ENCODE measurements at places on chromosomes 3 and 15.

DNA sequence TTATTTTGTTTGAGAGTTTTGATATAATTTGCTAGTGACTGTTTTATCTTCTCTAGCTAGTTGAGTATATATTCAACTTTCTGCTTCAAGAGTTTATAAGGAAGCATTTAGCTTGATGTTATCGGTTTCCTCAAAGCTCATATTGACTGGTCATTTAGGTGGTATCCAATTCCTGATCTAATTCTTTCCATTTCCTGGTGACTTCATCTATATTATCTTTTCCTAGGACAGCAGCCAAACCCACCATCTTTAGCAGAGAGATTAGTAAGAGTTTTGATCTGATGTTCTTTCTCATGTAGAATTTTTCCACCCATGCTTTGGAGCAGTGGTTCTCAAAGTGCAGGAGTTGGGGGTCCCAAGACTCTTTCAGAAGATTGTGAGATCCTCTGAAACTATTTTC lies 148.6 kb upstream of the STT3B start:
- DNase-seq: no peak

DNA sequence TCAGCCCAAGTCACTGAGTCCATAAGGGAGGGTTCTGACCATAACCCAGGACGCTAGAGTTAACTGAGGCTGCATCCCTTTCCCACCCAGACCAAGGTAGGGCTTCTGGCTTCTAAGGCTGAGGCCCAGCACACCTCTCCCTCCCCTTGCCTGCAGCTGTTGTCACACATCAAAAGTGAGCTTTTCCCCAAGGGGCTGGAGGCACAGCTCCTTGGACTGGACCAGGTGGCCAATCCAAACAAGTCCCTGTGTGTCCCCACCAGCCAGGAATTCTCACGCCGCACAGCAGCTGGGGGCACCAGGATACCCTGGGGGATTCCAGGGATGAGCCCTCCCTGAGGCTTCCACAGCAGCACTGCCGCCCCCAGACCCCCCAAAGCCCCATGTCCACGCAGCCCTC lies 22.3 kb upstream of the ISLR2 start:
- no peak for DNase-seq

GRCh38 chr3:65669163-65669875 lies 369.4 kb downstream of the MAGI1 start:
- DNase-seq: no peak

DNA sequence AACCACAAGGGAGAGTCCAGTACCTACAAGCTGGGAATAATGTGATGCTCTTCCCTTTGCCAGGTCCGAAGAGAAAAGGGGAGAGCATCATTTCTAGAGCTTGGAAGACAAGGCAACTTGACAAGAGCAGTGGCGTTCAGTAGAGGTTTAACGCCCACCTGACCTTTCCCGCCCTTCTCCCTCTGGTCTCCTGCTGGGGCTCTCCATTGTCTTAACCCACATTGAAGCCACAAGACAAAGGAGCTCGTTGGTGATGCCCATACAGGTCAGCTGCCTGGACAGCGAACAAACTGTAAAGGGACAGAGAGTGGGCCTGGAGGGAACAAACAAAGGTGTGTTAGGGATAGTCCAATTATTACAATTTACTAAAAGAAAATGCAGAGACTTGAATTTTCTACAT lies 13.1 kb upstream of the DUT start:
- DNase-seq: no peak

GRCh38 chr3:8622873-8623691 lies 21.5 kb downstream of the SSUH2 start:
- peak; percentile 89 for DNase-seq

- no peak for DNase-seq
Observed at GRCh38 chr3:9204253-9204992, 45.0 kb downstream of the SRGAP3 start.

DNA sequence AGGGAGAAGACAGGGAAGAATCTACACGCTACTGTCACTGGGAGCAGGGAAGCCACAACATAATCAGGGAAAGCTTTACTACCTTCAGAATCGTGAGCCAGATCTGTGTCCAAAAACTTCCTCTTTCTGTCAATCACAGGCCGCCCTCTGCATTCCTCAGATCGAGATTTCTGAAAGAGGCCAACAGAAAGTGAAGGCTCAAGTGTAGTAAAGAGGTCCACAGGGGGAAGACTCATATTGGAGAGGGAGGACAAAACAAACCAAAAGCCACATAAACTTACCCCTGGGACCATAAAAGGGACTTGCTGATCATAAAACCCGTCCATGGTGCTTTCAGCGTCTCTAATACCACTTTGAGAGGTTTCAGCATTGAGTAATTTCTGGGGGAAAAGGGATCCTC lies 3.3 kb downstream of the ETV5 start:
- DNase-seq: no peak

DNA sequence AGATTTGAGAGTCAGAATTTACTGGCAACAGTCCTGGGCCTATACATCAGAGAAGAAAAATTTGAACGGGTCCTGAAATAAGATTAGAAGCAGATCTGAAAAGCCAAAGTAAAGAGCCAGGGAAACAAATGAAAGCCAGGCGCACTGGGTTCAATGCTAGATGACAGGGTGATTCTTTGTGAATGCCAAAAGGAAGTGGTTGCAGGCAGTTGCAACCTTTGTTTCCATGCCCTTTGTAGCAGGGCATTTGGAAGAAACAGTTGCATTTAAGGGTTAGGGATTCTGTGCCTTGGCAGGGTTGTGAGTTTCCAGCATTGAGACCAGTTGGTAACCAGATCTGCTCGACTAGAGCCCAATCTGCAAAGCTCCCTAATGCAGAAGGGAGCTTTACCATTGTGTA lies 36.4 kb upstream of the MTHFS start:
- DNase-seq: no peak

- DNase-seq: no peak
Observed at GRCh38 chr3:16724487-16724886, 119.3 kb upstream of the DAZL start.

DNA sequence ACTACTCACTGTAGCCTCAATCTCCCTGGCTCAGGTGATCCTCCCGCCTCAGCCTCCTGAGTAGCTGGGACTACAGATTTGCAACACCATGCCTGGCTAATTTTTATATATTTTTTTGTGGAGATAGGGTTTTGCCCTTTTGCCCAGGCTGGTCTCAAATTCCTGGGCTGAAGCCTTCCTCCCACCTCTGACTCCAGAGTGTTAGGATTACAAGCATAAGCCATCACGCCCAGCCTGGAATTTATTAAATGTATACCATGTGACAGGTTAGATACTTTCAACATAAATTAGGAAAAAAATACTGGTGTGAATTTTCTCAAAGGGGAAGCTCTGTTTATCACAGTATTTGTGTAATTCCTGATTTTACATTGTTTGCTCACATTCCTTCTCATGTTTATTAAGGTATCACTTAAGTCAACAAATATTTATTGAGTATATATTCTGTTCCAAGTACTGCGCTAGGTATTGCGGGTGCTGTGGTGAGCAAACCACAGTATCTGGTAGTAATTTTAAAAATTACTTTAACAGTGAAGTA lies 24.8 kb downstream of the PPP4R2 start:
- DNase-seq: no peak

DNA sequence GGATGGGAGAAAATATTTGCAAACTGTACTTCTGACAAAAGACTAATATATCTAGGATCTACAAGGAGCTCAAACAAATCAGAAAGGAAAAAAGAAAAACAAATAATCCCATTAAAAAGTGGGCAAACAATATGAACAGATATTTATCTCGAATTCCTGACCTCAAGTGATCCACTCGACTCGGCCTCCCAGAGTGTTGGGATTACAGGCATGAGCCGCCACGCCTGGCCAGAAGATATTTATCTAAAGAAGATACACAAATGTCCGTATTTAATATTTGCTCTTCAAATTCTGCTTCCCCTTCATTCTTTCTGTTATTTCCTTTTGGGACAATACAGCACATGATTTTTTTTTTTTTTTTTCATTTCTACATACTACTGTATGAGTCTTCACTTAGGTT lies 151.7 kb upstream of the GRM7 start:
- peak; percentile 60 for DNase-seq

DNA sequence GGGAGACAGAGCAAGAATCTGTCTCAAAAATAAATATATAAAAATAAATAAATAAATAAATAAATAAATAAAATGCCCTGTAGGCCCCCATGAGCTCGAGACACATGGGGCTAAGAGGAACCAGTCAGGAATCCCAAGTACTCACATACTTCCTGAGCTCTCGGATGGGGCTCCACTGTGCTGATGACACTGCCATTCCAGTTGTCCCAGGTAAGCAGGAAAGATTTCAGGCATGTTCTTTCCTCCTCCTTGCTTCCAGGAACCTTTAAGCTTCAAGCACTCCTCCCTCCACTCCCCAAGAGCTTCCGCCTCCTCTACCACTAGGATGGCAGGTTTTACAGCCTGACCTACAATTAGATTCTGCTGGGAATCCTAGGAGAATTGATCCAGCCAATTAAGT lies 113.4 kb downstream of the SLC49A4 start:
- no peak for DNase-seq

DNA sequence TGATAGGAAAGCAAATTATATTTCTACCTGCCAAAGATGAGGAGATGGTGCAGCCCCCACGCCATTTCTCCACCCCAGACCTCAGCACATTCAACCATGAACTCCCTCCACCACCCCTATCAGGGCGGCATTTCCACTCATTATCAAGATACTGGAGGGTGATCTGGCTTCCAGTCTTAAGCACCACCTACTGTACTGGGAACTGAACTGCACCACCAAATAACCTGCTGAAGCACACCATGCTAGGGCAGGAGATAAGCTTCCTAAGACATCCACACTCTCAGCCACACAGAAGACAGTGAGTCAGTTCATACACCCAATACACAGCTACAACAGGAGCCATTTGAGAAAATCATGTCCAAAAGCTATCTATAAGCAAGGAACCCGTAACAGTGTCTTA lies 98.8 kb downstream of the FGF7 start:
- DNase-seq: no peak

GRCh38 chr3:53255775-53256703 lies at the start of gene TKT:
TKT (minus strand) TSS chr3:53256022; CDS start chr3:53255942, 80 bp downstream.
- peak; percentile 95 for DNase-seq

GRCh38 chr3:53719796-53720195 lies 126.4 kb downstream of the CHDH start:
- DNase-seq: no peak

DNA sequence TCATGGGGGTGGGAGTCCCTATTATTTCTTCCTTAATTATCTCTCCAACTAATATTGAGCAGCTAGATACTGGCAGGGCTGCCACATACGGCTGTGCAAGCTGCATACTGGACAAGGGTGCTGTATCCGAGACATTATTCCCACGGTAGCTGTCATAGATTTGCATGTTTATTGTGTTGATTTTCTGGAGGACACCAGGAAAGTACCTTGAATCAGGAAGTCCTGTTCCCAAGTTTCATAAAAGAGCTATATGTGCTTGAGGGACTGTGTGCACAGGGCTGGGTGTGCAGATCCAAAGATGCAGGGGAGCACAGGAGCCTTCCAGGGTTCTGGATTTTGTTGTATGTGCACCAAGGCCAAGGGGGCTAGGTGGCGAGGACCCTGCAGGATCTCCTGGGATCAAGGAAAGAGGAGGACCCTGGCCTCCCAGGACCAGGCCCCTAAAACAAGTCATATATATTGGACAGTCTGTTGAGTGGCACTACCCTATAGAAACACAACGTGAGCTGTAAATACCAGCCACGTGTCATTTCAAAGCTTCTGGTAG lies 119.2 kb upstream of the ALDH1A3 start:
- DNase-seq: peak; percentile 45

GRCh38 chr3:2774481-2775249 lies 335.5 kb downstream of the IL5RA start:
- DNase-seq: no peak

DNA sequence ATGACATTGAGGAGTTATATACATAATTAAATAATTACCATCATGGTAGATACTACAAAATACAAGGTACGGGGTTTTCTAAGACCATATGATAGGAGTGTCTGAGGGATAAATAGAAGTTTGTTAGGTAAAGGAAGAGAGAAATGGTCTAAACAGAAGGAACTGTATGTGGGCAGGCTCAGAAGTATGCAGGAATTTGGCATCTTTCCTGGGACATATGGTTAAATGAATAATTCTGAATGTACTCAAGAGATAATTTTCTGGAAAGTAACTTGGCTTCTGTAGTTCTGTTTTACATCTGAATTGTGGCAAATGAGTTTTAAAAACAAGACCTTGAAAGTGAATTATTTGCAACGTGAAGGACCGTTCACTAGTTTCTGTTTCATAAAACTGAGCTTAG lies 17.5 kb downstream of the LMCD1 start:
- no peak for DNase-seq

DNA sequence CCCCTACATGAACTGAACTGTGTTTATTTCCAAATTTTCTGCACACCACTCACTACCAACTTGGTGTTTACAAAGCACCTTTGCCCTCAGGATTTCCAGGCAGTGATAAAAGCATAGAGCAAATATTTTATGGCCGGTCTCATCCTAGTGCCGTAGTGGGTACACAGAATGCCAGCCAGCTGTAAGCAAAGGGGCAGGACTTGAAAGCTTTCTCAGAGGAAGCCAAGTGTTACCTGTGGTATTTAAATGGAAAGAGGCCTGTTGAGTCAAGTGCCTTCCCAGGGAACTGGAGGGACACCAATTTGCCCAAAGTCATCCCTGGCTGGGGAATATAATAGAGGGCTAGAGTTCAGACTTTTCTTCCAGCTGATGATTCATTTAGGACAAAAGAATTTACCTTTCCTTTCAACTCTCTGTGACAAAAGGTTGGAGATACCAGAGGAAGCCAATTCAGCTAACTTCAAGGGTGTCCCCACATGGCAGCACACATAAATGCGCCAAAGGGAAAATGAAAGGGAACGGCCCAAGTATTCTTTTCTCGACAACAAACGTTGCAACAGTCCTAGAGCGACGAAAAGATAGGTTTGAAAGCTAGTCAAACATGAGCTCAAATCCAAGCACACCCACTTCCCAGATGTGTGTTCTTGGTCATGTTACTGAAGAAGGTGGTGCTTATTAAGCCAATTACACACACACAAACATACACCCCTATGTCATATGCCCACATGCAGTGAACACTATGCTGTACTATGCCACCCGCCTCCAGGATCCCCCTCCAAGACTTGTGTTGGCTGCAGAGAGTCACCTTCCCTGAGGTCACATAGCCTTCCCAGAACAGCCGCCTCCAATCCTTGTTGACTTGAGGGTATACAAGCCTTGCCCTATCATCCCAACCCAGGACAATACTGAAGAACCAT lies 27.7 kb downstream of the MAGI1 start:
- no peak for DNase-seq

DNA sequence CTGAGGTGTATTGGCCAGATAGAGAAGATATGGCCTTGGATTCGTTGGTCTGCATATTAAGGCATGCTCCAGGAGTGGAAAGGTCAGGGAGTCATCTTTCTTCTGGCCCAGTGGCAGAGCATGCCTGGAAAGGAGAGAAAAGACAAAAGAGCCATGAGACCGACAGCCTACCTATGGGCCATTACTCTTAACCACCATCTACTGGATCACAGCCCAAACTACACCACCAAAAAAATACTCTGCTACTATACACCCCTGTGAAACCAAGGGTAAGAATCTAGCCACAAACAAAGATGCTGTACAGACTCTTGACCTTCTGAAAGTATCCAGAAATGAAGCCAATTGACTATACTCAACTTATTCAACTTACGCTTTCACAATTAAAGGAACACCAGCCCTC lies 96.1 kb upstream of the PLSCR5 start:
- DNase-seq: no peak

GRCh38 chr15:53746101-53746500 lies 13.4 kb downstream of the WDR72 start:
- no peak for DNase-seq

Data from posterior vena cava (tissue), 2 donors.